ENCODE measurements at places on chromosomes 2 and 18. TPM values are rescaled to one million over a fixed set of nuclear protein-coding genes. Genes with fewer than 3 reads are reported as not detected.

DNA sequence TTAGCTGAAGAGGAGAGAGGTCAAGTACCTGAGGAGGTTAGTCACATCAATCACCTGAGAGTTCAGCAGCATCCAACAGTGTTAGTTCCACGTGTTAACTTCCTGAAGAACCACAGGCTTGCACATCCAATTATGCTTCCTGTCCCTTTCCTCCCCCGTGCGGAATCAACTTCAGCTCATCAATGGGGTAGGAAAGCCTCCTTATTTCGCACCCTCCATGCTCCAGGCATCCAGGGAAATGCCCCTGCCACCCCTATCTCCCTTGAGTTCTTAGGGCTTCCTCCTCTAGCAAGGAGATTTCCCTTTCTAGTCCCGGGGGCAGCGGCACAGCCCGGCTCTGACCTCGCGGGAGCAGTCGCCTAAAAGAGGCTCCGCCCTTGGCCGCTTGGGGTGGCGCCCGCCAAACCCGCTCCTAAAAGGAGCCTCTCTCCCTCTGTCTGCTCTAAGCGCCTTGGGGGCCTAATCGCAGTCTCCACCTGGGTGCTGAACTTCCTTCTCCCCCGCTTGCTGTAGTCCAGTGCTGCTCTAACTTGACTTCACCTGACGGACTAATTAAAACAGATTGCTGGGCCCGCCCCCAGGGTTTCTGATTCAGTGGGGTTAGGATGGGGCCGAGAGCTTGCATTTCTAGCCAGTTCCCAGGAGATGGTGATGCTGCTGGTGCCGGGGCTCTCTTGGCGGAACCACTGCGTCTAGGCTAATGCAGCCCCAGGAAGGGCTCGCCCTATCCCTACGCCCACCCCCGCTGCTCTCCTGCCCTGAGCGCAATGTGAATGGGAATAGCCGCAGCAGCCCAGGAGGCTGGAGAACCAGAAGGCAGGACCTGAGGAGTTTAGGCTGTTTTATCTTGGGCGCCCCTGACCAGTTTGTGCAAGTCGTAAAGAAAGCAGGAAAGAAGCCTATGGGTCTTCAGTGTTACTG, 3.4 kb upstream of the TET3 start:
- DNase-seq, result no peak

DNA sequence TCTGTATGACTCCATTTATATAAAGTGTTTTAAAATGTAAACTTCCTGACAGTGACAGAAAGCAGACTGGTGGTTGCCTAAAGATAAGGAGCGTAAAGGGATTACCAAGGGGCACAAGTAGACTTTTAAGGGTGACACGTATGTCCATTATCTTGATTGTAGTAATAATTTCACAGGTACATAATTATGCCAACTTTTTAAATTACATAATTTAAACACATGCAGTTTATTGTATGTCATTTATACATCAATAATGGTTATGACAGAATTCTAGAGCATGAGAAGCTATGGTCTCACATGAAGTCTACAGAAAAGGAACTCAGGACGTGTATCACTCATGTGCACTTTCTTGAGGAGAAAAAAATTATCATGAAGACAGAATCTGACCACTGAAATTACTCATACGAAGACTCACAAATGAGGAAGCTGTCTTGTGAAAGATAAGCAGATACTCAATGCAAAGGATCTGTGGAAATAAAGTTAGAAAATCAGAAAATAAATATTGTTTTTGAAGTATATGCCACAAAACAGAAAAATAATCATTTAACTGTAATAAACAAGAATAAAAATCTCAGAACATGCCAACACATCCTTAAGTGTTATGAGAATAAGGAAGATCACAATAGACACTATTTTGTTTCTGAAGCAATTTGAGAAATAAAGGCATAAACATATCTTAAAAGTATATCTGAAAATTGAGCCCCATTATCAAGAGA, 84.4 kb downstream of the TMEM131 start:
- no peak for DNase-seq

ARHGEF33 gene
- polyA plus RNA-seq, result 1.8 TPM

DNA sequence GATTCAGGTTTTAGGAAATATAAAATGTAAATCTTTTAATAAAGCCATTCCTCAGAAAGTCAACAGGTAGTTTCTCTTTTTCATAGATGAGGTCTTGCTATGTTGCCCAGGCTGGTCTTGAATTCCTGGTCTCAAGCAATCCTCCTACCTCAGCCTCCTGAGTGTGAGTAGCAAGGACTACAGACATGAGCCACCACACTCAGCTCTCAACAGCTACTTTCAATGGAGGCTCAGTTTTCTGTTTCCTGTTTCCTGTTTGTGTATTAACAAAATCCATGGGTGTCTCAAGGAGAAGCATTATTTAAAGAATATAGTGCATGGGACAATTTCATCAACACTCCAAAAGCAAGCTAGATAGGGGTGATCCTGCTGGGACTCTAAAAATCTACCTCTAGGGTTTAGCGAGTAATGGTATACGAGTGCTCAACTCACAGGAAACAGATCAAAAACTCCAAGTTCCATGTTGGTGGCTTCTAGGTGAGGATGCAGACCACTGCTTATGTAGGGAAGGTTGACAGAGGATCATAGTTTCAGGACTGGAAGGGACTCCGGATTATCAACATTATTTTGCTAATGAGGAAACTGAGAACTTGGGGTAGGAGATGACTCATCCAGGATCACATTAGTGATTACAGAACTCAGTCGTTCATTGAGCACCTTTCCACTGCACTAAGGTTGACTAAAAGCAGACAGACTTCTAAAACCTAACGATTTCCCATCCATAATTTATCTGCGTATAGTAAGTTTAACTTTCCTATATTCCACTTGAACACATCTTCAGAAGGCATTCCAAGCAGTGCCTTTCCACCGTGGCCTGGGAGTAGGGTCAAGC, 61.7 kb upstream of the WIPF1 start:
- no peak for DNase-seq

CHRNG gene
- polyA plus RNA-seq, result 1.1 TPM

YIPF4 gene
- polyA plus RNA-seq, result 74.5 TPM

GRCh38 chr18:3037423-3037915, 24.5 kb upstream of the LPIN2 start:
- DNase-seq, result no peak

DNA sequence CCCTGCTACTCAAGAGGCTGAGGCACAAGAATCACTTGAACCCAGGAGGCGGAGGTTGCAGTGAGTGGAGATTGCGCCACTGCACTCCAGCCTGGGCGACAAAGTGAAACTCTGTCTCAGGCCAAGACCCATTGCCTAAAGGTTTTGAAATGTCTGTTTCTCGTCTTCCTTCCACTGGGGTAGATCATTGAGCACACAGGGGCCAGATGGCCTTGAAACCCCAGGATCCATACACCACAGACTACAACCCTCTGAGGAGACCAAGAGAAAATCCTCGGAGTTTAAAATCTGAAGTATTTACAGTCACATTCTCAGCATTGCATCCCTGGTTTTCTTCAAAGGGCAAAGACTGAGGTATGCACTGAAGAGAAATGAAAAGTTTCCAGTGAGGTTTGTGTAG, 7.1 kb upstream of the EPAS1 start:
- no peak for DNase-seq

BUB1 gene
- polyA plus RNA-seq, result 28.7 TPM

DNA sequence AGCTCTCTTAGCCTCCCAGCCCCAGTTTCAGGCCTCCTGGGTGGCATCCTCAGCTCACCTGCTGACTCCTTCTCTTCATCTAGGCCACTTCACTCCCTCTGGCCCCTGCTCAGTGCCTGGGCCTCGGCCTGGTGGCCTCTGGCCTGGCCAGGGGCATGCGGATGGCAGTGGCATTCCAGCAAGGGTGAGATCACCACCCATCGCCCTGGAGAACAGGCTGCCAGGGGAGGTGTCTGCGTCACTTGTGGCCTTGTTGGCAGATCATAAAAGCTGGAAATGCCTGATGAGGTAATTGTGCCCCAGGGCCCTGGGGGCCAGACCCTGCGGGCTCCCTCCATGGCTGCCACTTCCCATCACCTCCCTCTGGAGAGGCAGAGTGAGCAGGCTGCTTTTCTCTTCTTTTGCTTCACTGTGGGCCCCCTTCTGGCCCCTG, 72.5 kb upstream of the SMAD2 start:
- no peak for DNase-seq

- DNase-seq, result no peak
These were observed 109.7 kb downstream of the FOXI3 start for GRCh38 chr2:88342749-88343148.

DNA sequence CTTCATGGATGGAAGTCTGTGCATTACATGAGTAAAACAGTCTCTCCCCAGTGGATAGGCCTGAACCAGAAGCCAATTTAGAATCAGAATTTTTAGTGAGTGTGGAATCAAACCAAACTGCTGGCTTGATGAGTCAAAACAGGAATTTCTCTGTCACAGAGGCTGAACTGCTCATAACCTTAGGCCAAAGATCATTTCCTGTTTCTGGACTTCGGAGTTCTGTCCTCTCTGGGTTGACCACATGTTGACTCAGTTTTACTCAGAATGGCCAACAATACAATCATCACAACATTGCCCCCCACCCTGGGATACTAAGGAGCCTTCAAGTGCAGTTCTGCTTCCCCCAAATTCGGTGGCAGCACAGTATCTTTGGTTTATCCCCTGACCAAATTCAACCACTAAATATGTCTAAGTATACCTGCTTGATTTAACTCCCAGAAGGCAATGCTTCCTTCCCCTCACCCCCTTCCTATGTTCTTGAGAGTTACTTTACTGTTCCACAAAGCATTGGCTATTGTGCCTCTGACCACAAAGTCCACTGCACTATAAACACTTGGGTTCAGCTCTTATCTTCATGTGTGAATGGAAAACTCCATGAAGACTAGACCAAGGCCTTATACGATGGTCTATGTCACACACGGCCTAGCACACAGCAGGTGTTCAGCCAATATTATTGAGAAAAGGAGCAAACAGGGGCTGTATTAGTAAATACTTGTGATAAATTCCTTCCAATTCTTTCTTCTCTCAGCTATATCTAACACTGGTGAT, 67.8 kb downstream of the NXPH2 start:
- no peak for DNase-seq

DNA sequence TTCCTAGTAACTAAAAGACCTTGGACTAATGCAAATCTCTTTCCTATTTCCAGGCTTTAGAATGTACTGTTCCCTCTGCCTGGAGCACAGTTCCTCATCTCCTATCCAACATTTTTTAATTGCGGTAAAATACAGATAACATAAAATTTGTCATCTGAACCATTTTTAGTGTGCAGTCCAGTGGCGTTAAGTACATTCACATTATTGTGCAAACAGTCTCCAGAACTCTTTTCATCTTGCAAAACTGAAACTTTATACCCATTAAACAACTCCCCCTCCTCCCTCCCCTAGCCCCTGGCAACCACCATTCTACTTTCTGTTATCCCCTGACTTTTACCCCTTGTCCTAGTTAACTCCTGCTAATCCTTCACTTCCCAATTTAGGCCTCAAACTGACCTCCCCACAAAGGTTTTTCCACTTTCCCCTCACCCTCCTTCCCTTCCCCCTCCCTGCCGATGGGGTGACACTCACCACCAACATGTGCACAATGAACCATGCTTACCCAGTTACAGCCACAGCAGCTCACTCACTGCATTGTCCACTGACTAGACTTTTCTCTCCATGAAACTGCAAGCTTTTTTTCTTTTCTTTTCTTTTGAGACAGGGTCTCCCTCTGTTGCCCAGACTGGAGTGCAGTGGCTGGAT, 54.8 kb downstream of the KIAA2012 start:
- DNase-seq, result no peak

DNA sequence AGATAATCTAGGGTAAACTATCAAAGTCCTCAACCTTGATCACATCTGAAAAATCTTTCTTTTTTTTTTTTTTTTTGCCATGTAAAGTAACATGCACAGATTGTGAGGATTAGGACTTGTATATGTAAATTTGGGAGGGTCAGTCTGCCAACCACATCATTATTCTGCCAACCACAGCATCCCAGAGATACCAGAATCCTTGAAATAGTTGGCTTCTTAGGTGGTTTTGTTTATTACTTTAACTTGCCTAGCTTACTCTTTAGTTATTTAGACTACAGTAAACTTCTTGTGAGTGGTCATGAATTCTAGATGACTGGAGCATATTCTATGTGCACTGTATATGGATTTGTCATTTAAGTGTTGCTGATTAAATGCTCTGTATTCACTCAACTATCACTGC, 242.1 kb upstream of the RBMS1 start:
- DNase-seq, result no peak

AQP4 gene
- 0.72 TPM for polyA plus RNA-seq
